ENCODE measurements at places on chromosomes 4 and X.

- DNase-seq = no peak
Observed at GRCh38 chrX:101449279-101449678, 36.0 kb upstream of the ARMCX4 start.

GRCh38 chr4:48792348-48793006 is 12.4 kb upstream of the FRYL start:
- no peak for DNase-seq

DNA sequence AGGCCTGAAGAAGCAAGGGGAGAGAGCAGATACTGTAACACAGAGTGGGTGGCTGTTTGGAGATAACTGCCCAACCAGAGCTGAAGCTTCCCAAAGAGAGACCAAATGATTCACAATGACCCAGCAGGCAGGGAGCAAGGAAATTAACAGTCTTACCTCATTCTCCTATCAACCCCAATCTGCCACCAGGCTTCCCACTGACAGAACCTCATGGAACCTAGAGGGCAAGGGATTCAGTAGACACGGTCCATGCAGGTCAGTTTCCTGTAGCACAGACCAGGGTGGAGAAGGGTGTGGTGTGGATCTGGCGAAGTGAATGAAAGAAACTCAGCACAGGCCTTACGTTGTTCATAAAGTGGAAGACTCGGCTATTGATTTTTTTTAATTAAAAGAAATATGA is 60.7 kb upstream of the ALB start:
- no peak for DNase-seq

DNA sequence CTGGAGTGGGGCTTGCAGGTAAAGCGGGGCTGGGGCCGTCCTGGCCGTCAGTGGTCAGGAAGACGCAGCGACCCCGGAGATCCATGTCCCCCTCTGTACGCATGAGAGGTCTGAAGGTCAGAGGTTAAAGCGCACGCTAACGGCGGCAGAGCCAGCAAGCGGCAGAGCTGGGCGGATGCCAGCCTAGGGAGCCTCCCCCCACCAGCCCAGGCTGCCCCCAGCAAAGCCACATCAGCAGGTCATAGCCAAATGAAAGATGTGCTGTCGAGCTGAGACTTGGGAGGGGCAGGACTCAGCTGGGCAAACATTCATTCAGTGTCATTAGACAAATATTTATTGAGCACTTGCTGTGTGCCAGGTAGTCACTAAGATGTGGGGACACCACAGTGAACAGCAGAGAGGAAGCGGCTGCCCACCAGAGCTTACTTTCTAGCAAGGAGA is 593 bp upstream of the JAKMIP1 start:
- DNase-seq = no peak

DNA sequence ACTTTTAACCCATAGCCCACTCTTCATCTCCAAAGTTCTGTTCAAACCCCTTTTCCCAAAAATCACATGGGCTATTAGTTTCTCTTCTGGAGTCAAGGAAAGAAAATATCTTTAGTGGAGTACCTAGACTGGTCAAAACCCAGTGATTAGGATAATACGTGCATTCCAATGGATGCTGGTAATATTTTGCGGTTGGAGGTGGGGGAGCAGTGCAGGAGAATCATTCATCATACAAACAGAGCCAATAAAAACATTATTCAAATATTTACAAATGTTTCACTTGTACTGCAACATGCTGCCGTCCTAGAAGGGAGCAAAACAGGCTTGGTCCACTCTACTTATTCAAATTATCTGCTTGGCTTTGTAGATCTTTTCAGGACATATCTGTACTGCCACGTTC is 57.2 kb upstream of the RAB9B start:
- no peak for DNase-seq

DNA sequence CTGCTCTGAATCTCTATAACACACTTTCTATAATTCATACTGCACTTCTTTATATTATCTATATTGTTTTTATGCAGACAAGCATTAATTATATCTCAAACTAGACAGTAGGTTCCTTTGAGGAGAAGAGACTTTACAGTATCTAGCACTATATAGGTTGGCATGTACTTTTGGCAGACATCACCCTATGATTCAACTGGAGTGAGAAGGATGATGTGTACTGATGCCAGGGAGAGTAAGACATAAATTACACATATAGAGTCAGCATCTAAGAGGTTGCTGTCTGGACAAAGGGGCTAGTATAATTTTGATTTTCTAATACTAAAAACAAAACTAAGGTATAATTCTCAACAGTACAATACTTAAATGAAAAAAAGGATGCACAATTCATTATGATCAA is 5.1 kb upstream of the RBM41 start:
- DNase-seq = no peak

GRCh38 chrX:10900585-10901289 is 210.4 kb upstream of the HCCS start:
- DNase-seq = no peak

- peak; percentile 2 for DNase-seq
Observed at GRCh38 chrX:46912098-46912602, at the start of gene JADE3. JADE3 (plus strand) TSS chrX:46912421; CDS start chrX:46984895, 72,474 bp downstream.

GRCh38 chrX:102968216-102968615 is 31.1 kb downstream of the RAB40AL start:
- no peak for DNase-seq

DNA sequence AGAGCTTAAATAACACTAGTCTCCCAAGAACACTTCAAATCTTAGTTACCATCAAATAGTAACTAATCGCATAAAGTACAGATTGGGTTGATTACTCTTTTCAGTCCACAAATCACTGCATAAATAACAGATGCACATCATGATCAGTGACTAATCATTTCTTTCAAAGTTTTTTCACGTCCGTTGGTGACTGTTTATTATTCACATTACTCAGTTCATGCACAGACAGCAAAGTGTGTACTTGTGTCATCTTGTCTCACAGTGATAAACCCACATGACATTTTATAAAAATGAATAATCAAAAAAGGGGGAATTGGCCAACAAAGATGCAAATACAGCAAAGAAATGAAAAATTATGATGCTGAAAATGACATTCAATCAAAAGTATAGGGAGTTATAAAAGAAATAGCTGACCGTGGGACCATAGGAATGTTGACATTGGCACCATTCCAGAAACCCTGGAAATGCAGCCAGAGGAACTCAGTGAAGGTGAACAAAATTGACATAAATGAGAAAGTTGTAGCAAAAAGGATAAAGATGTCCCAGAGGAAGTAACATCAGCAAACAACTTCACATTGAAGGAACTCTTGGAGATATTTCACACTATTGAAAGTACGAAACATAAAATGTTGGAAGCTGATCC is 161.5 kb downstream of the SOX3 start:
- no peak for DNase-seq

DNA sequence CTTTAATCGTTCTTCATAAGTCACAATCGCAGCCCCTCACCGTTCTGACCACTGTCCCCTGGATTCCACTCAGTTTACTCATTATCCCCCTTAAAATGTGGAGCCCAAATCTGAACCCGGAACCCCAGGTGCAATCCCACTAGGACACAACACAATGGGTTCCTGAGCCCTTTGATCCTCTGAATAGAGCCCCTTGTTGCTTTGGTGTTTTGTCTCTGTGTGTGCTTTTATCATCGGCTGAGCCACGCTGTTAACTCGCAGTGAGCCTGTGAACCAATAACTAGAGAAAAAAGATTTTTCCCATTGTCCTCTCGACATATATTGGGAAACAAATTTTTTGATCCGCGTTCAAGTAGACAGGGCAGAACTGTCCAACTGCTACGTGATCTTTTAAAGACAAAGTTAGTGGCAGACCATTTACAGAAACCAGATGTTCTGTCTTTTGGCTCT is 617 bp upstream of the PDHA1 start:
- no peak for DNase-seq

- DNase-seq = no peak
Observed at GRCh38 chrX:39895218-39896110, 202.3 kb downstream of the BCOR start.

GRCh38 chrX:111083081-111083480 is 12.9 kb upstream of the PAK3 start:
- DNase-seq = no peak

- no peak for DNase-seq
Observed at GRCh38 chr4:163279713-163280112, 52.7 kb downstream of the NPY1R start.

DNA sequence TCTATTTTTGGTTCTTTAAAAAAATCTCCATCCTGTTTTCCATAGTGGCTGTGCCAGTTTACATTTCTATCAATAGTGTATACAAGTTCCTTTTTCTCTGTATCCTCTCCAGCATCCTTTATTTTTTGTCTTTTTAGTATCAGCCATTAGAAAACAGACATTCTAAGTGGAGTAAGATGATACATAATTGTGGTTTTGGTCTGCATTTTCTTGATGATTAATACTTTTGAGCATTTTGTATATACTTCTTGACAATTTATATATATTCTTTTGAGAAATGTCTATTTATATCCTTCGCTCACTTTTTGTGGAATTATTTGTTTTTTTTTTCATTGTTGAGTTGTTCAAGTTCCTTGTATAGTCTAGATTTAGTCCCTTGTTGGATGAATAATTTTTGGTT is 382.2 kb upstream of the SPOCK3 start:
- no peak for DNase-seq

GRCh38 chr4:186726426-186727168 is 2.9 kb upstream of the FAT1 start:
- DNase-seq = peak; percentile 36

Measured in amygdala (tissue), 56 donors.